ENCODE measurements at places on chromosomes 1 and 21.

DNA sequence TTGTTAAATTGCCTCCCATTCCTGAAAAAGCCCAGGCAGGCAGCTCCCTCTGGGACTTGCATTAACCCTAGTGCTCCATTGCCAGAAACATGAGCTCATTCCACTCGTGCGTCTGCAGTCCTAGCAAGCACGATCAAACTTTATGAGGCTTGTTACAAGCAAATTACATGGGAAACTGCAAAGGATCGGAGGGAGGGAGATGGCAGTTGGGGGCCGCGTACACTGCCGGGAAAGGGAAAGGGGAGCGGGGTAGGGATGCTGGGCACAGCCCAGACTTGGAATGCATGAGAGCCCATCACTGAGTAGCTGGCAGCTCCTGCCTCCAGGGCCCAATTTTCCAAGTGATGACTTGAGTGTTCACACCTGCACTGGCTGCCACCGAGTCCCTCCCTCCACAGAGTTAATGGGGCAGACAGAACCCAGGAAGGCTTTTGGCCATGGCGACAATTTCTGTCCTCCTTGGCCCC, 169.9 kb downstream of the BRINP2 start:
- no peak for DNase-seq

DNA sequence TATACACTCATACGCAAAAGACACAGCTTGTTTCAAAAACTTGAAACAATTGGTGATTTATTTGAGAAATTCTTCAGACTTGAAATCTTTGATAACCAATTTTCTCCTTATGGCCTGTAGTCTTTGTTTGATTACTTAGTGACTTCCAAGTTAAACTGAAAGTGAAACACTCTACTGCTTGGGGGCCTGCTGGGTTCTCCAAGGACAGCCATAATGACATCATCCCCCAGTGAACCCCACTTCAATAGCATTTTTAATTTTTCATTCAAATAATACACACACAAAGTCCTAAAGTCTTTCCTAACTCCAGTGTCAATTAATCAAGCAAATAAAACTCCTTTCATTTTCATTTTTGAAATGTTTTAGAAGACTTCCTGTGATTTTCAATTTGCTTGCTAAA, 59.2 kb downstream of the KRTAP19-8 start:
- DNase-seq, result no peak

- no peak for DNase-seq
Observed at GRCh38 chr1:227869851-227870305, 54.4 kb downstream of the PRSS38 start.

GRCh38 chr1:30385246-30385995, 338.0 kb downstream of the MATN1 start:
- no peak for DNase-seq

GRCh38 chr1:175632667-175633066, 110.7 kb downstream of the TNR start:
- no peak for DNase-seq

DNA sequence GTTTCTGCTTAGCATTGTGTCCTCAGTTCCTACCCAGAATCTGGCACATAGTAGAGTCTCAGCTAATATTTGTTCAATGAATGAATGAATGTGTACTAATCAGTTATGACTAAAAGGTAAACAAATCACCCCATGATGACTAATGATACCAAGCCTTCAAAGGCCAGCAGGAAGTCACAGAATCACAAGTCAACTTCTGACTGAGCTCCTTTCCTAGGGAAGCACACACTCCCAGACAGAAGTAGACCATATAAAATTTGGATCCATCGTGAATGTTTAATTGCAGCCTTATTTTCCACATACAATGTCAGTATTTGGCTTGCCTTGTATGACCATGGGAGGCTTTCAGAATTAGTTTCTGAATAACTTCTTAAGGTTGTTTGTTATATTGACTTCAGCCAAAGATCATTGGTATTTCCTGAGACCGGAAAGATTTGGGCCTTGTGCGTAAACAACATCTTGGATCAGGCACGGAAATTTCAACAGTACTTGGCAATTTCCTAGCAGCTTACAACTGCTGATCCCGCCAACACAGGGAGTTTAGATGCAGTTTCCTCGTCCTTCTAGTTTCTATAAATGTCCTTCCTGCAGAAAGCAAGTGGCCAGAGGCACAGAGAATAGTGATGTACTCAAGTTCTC, 185.9 kb upstream of the ATP1B1 start:
- DNase-seq, result no peak

DNA sequence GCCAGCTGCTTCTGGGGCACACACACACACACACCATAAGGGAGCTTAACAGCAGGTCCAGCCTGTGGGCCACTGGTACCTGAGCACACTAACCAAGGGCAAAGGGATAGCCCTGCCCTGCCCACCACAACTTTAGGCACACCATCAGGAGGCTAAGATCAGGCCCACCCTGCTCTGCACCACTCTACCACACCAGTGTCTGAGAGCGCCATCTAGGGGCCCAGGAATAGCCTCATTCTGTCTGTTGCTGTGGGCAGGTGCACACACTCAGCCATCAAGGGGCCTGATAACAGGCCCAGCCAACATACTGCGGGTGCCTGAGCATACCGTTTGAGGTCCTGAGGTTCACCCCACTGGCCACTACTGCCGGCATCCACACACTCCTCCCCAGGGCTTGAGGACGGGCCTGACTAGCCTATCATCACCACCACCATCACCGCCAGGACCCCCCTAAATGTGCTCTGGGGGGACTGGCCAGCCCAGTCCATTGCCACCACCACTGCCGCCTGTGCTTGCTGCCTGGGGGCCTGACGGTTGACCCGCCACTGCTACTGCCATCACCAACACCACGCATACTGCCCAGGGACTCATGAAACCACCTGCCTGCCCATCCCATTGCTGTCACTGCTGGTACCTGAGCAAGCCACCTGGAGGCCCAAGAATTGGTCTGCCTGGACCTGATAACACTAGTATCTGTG, 31.3 kb downstream of the NSL1 start:
- no peak for DNase-seq

DNA sequence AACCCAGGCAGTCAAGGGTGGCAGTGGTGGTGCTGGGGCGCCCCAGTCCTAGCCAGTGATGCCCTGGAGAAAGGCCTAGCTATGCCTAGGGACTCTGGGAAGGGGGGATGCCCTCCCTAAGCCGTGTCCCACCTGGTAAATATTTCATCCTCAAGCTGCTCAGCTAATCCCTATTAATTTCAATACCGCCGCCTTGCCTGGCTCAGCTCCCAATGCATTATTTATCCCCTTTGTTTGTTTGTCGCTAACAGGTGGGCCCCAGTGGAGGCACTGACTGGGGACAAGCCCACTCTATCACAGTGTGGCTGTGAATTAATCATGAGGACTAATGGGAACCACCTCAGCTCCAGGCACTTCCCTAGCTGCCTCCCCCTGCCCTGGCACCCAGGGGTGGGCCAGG, 22.5 kb downstream of the DMAP1 start:
- no peak for DNase-seq

DNA sequence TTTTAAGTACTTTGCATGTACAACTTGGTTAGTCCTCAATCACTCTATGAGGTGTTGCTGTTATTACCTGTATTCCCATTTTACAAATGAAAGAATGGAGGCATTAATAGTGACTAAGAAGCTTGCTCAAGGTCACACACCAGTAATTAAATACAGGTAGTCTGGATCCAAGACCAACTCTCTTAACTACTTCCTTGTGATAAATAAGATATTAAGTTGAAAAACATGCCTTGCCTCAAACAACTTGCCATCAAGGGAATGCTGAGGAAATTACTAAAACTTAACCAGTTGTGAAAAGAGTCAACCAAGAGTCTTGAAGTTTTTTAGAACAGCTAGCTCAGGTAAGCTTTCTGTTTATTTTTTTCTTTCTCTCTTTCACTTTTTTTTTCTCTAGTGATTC, 21.0 kb upstream of the LAMC1 start:
- DNase-seq, result no peak

DNA sequence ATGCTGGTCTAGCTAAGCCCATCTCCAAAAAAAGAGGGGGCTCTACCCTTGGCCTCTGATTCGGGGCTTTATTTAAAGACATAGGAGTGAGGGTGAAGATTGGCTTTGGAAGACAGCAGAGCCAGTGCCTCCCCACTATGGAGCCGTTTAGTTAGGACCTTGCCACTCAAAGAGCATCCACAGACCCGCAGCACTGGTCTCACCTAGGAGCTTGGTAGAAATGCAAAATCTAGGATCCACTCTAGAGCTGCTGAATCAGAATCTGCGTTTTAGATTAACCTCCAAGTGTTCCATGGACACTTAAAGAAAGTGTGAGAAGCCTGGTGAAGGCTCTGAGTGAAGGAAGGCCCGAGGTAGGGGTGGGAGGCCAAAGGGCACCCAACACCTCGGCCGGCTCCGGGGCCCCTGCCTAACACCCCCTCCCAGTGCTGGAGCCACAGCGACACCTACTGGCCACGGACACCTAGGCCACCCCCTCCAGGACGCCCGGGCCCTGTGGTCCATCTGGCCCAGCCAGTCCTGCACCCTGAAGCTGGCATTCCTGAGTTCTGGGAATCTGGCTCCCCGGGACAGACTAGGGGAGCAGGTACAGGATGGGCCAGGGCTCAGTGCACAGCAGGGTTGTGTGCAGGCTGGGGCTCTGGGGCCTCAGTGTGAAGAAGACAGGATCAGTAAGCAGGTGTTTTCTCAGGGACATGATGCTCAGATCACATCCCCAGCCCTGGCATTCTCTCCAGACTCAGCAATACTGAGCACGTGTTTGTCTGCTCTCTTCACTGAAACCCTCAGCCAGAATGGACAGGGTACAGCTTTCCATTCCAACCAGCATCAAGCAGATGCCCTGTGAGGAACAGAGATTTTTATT, 79.2 kb downstream of the TMEM53 start:
- peak; percentile 87 for DNase-seq

GRCh38 chr1:75353051-75353450, 218.9 kb downstream of the LHX8 start:
- DNase-seq, result no peak

DNA sequence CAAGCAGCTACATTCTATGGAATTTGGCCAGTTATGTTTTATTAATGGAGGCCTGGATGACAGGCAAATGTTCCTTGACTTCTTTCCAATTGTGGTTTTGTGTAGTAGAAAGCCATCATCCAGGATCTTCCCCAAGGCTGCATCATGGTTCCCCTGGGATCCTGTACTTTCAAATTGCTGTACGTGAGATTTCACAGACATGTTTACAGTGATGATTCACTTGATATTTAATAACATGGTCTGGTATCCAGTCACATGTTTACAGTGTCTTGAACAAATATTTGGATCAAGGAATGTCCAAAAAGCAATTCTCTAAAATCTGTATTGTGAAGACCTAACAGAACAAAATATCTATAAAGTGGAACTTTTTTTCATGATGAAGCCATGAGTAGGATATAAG, 68.3 kb upstream of the ST6GALNAC3 start:
- no peak for DNase-seq

DNA sequence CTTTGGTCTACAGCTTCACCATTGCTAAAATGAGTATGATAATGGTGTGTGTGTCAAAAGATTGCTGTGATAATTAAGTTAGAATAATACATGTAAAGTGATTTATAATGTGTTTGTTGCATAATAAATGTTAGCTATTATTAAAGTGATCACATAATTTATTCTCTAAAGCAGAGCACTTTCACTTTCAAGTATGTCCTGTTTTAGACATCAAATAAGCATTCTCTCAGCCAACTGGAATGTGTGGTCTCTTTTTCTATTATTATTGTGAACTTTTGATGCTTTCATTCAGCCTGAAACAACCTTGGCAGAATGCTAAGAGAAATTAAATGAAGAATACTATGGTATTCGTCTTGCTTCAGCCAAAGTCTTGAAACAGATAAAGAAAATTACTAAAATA, 102.8 kb upstream of the COL11A1 start:
- no peak for DNase-seq

- peak; percentile 71 for DNase-seq
Observed at GRCh38 chr1:205528887-205529825, 24.7 kb downstream of the CDK18 start.

DNA sequence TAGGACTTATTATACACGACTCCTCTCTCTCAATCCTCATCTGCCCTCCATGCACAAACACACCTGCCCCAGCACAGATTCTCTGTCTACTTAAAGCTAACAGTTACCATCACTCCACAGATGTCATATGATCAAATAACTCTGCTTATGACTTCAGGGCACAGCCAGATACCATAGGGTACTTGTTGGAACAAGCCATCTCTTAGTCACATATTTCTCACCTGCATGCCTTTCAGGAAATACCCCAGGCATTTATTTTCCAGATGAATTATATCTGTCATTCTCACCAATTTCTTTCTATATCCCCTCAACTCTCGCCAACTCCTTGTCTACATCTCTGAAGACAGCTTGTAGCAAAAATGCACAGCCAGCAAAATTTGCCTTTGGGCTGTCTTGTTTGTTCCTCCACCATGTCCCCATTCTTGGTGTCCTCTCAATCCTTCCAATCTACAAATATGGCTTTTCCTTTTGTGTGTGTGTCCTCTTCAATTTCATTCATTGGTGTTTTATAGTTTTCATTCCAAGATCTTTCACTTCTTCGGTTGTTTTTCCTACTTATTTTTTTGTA, 353.9 kb upstream of the CAMK1G start:
- no peak for DNase-seq

DNA sequence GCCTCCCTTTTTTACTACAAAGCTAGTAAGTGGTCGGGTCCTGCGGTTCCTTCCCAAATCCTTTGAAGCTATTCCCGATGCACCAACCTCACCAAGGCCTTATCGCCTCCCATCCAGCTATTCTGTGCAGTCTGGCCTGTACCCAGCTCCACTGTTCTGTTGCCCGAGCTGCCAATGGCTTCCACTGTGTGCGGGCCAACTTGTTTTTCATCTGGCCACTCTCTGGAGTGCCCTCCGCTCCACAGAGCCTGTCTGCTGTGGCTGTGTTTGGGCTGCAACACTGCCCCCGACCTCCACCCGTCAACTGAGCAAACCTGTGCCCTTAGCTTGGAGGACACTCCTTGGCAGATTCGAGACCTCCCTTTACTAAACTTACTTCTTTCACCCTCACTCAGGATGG, 125.0 kb downstream of the KIAA0319L start:
- DNase-seq, result no peak

DNA sequence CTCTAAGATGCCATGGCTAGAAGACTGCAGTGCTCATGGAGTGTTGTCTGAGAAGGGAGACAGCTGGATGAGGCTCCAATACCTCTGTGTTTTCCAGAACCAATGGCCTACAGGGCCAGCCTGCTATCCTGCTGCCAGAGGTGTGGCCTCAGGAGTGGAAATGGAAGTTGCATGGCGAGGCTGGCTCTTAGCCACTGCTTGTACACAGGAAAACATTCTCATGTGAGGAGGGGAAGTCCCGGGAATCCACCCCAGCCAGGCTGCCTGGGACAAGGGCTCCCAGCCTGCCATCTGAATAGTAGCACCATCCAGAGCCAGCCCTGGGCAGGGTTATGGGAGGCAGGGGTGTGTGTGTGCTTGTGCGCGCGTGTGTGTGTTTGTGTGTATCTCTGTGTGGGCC, 56.5 kb downstream of the SDC3 start:
- DNase-seq, result no peak

GRCh38 chr1:195481293-195481692, 1126.9 kb downstream of the KCNT2 start:
- DNase-seq, result no peak

GRCh38 chr1:76725864-76726619, 141.2 kb upstream of the ST6GALNAC5 start:
- no peak for DNase-seq

All from GM18507 (cell line).